ENCODE measurements at places on chromosomes 4 and X.

DNA sequence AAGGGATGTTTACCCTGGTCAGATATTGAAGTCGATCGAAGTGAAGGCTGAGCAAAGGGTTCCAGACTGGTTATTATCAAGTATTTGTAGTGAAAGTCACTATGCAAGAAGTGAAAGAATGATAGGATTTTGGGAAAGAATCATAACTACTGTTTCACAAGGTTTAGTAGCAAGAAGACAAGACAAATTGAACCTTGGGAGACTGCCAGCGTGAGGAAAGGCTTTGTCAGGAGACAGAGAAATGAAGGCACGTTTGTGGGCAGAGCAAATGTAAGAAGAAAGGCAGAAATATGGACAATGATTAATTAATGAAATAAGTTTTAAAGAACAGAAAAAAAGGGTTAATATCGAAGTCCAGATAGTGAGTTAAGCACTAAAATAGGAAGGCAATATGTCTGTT is 456.8 kb downstream of the TRIML1 start:
- no peak for DNase-seq

DNA sequence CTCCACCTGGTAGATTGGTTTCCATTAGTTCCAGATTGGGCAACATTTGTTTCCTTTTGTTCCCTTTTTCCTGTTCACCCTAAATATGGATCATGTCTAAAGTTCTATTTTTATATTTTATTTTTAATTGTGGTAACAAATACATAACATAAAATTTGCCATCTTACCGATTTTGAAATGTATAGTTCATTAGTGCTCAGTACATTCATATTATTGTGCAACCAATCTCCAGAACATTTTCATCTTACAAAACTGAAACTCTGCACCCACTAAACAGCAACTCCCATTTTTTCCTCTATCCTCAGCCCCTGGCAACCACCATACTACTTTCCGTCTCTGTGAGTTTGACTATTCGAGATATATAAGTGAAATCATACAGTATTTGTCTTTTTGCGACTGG is 14.2 kb upstream of the RPS6KA3 start:
- no peak for DNase-seq

DNA sequence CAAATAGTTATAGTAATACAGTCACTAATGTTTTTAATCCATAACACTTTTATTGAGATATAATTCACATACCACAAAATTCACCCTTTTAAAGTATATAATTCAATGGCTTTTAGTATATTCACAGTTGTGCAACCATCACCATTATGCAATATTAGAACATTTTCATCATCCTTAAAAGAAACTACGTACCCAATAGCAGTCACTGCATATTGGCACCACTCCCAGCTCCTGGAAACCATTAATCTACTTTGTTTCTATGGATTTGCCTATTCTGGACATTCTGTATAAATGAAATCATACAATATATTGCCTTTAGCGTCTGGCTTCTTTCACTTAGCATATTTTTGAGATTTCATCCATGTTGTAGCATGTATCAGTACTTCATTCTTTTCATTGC is 99.3 kb downstream of the AMMECR1 start:
- peak; percentile 81 for DNase-seq

DNA sequence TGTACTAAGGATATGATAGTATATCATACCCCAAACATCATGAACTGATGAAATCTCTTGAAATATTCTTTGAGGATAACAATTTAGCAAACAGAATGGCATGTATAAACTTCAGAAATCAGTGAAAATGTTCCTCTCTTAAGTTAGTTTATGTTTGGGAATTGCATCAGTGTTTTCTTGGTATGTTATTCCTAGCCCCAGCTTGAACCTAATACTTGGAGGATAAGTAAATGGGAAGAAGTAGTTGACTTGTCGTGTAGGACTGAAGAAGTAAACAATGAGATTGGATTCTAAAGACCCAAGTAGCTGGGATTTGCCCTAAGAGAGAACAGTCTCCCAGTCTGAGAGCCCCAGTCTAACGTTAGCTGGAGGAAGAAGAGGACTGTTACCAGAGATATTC is 355.7 kb downstream of the GALNTL6 start:
- DNase-seq, result no peak

DNA sequence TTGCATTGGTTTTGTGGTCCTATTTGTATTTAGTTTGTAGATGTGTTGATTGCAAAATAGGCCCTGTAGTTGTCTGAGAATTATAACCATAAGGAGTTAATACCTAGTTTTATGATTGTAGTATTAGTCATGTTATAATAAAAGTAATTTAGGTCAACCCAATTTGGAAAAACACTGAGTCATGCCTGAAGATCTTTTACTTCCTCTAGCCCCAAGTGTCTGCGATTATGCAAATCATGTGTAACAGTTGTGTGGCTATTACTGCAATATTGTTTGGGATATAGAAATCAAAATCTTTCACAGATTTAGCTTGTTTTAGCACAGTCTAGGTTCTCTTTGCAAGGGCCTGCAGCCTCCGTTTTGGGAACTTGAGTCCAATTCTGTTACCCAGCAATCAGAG is 12.6 kb downstream of the SRD5A3 start:
- peak; percentile 39 for DNase-seq
